Naive thymus-derived CD4-positive, alpha-beta T cell (primary cell): ENCODE measurements at places on chromosomes 5 and 9. TPM values are rescaled to one million over a fixed set of nuclear protein-coding genes. Genes with fewer than 3 reads are reported as not detected.

- no peak for DNase-seq
These were observed 6.3 kb upstream of the CSNK1G3 start for GRCh38 chr5:123505633-123506032.

C9 gene
- not detected for total RNA-seq

- no peak for DNase-seq
These were observed 54.6 kb downstream of the FBXL7 start for GRCh38 chr5:15554542-15554941.

GRCh38 chr5:51806677-51807076 is 423.4 kb downstream of the ISL1 start:
- no peak for DNase-seq

GRCh38 chr5:178241231-178241663 is 8.6 kb upstream of the PHYKPL start:
- DNase-seq = no peak

GRCh38 chr9:80732506-80732905 is 956.8 kb downstream of the TLE1 start:
- DNase-seq = no peak

GRCh38 chr5:150054569-150054968 is 31.8 kb downstream of the CSF1R start:
- DNase-seq = no peak

DNA sequence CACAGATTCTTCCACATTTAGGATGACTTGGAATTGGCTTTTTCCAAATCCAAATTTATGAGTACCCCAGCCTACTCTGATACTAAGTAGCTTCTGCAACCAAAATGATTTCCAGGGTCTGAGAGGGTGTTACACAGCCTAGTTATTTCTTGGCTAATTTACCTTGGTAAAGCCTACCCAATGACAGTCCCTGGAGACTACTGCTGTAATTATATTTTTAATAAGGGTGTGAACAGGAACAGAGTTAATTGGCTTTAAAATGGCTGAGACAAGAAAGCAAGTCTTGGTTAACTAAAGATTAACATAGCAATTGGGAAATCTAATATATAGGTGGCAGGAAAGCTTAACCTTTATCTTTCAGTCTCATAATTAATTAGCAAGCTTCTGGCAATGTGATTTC is 9.3 kb downstream of the PRLR start:
- DNase-seq = no peak

PAX5 gene
- total RNA-seq = 0.42 TPM

DNA sequence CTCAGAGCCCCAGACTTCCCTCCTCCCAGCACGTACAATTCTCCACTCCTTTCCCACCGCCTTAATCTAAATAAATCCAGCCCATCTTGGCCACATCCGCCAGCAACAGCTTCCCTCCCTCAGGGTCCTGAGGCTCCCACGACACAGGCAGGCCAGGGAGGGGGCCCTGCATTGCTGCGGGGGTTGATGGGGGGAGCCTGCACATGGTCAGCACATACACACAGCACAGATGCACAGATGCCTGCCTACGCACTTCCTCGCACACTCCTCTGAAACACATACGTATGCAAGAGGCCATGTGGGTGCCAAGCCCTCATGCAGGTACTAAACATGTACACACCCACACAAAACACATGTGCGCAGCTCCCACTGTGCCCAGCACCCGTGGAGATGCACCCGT is 14.8 kb downstream of the PDGFRB start:
- DNase-seq = no peak

DNA sequence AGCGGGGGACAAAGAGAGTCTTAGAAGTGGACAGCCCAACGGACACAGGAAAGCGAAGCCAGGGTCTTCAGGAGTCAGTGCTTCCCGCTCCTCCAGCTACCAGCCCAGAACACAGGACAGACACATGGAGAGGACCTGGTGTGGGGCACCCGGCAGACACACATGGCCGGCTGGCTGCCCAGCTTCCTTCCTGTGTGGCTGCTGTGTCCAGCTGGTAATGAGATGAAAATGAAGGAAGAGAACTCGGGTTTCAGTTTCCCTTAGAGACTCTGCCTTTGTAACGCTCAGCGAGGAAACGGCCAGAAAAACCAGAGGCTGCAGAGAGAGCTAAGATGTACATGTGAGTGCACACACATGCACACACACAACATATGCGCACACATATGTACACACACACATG is 87.5 kb downstream of the SECISBP2 start:
- no peak for DNase-seq

DNA sequence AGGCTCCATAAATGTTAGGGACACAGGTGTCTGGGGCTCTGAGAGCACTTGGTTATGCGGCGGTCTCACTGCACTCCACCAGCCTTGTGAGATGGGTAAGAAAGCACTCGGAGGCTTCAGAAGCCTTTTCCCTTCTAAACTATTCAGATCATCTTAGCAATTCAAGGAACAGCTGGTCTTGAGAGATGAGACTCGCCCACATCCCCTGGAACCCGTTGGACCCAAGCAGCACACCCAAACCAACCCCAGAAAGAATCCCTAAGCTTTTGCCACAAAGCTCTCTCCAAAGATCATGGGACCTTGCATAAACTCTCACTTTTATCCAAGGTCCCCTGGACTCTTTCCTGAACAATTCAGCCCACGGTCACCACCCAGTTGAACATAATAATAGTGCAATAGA is 90.2 kb downstream of the RAPGEF1 start:
- DNase-seq = no peak

MXD3 gene
- 8.8 TPM for total RNA-seq

FBP1 gene
- 26.1 TPM for total RNA-seq

DNA sequence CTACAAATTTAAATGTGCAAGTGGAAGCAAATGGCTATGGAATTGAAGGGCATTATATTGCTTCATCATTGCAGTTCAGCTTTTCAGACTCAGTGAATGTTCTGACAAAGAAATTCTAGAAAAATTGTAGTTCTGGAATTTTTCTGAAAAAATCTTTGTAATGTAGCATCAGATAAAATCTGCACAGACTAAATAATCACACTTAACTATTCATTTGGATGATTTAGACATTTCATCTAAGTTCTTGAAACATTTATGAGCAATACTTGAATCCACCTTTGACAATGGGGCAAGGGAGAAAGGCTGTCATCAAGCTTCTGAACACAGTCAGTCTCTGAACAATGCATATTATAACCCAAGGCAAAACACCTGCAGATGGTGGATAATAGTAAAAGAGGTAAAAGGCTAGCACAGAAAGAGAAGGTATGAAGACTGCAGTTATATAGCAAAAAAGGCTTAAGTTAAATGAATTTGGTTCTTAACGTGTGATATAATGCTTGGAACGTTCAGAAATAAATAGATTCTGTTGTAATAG is 1352.0 kb upstream of the NUDT12 start:
- DNase-seq = no peak

CKMT2 gene
- total RNA-seq = not detected

DNA sequence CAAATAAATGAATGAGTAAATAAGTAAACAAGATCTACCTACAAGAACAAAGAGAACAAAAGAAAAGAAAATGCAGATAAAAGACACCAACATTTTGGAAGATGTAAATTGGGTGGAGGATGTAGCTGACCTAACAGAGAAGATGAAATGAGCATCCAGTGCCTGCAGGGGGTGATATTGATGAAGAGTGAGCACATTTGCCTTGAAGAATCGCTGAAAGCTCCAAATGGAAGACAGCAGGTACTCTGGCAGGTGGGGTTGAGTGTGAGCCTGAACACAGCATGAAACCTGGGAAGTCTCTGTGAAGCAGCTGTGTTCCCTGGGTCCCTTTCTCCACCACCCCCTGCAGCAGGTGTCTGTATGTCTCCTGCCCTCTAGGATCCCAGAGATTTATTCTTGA is 125.6 kb downstream of the NXNL2 start:
- DNase-seq = no peak
